ENCODE measurements at places on chromosomes 2 and 18.

- DNase-seq, result no peak
These were observed 67.1 kb downstream of the ZBTB7C start for GRCh38 chr18:48342125-48342524.

DNA sequence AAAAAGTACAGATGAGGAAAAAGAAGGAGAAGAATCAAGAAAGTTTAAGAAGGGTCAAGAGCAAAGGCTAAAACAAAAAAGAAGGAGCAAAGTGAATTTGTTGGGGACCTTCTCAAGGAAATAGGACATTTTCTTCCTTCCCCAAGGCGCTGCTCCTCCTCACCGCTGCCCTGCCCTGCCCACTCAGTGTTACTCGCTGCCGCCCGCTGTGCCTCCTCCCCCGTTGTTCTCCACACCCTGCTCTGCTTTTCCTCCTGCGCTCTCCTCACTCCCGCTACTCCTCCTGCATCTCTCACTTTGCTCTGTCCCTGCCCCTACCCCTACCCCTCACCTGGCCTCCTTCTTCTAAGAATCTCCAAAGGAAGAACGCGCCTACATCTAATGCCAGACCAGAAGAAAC lies 50.7 kb downstream of the ID2 start:
- DNase-seq, result no peak

GRCh38 chr2:20925265-20925889 lies 102.5 kb upstream of the LDAH start:
- no peak for DNase-seq

DNA sequence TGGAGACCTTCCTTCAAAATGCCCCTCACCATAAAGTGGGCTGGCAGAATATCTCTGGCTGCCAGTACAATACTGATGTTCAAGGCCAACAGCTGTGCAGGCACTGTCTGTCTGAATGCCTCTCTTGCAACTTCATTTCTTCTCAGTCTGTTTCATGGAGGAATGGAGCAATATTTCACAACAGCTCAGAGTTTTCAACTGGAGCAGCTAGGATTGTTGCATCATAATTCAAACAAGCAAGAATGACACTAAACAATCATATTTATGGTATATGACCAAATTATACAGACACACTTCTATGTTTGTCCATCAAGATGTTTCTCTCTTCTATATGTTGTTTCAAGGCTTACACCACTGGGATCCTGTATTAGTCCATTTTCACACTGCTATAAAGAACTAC lies 444.2 kb downstream of the LRATD1 start:
- no peak for DNase-seq

All from NCI-H2227 treated with DMSO at 0.1 percent for 48 hours (cell line).